ENCODE measurements at places on chromosomes 11 and 22. TPM values are rescaled to one million over a fixed set of nuclear protein-coding genes. Genes with fewer than 3 reads are reported as not detected.

DNA sequence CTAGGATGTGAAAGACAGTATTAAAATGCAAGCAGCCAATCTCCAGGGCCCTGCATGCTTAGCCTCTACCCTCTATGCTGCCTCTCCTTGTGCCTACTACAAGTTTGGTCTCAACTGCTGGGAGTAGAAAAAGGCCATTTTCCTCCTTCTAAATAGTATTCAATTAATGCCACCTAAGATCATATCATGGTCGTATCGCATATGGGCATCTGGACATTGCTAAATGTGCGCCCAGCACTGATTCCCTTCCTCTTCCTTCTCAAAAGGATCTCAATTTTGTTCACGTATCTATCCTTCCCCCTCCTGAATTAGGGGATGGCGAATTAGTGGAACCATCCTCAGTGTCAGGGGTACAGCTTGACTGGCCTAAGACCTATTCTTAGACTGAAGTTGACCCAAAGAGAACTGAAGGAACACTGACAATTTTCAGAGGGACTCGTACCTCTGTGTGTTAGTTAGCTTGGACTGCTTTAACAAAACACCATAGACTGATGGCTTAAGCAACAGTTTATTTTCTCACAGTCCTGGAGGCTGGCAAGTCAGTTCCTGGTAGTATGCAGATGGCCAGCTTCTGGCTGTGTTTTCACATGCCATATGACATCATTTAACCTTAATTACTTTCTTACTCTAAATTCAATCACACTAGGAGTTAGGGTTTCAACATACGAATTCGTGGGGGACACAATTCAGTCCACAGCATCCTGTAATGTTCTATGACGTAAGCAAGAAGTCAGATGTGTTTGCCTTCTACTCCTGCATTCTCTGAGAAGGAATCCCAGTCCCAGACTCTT lies 8.5 kb upstream of the NUP50 start:
- DNase-seq = no peak

- DNase-seq = peak; percentile 4
These were observed 354.6 kb downstream of the DDX10 start for GRCh38 chr11:109019342-109019936.

GRCh38 chr11:104339380-104339831 lies 175.5 kb upstream of the PDGFD start:
- no peak for DNase-seq

DNA sequence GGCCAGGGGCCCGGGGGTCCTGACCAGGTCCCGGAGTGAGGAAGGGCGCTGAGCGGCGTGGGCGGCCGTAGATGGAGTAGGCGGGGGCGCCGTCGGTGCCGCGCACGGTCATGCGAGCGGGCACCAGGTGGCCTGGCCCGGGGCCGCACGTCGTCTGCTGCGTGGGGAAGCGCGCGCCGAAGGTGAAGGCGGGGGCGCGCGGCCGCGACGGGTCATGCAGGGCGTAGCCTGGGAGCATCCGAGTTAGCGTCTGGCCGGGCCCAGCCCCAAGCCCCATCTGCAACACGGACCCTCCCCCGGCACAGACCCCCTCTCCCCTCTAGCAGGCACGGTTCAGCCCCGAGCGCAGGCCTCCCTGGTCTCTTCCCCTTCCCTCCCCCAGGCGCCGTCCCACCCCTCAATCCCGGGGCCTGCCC lies 1.7 kb upstream of the TYMP start:
- DNase-seq = no peak

GRCh38 chr11:74030723-74031676 lies 22.1 kb upstream of the UCP3 start:
- no peak for DNase-seq

DNA sequence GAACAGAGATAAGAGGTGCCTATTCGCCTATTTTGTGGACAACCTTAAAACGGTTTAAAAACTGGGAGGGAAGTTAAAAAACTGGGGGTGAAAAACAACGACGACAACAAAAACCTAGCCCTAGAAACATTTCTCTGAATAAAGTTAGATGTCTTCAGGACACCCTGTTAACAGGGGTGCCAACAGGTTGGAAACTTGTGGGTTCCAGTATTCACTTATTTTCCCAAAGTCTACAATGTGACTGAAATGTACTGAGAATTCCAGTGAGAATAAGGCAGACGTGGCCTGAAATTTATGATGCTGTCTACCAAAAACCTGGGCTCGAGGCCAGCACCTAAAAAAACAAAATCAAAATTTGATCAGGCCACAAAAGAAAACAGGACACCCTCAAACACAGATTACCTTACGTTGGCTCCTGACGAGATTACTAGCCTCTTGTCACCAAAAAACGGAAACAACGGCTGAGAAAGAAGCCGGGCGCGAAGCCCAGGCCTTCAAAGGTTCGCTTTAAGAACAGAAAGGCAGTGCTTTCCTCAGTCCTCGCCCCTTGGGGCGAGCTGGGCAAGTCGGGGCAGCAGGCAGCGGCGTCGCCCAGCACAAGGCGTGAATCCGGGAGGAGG lies 906 bp downstream of the CCDC90B start:
- no peak for DNase-seq

- DNase-seq = no peak
These were observed 98.1 kb downstream of the GAB2 start for GRCh38 chr11:78319453-78319955.

DNA sequence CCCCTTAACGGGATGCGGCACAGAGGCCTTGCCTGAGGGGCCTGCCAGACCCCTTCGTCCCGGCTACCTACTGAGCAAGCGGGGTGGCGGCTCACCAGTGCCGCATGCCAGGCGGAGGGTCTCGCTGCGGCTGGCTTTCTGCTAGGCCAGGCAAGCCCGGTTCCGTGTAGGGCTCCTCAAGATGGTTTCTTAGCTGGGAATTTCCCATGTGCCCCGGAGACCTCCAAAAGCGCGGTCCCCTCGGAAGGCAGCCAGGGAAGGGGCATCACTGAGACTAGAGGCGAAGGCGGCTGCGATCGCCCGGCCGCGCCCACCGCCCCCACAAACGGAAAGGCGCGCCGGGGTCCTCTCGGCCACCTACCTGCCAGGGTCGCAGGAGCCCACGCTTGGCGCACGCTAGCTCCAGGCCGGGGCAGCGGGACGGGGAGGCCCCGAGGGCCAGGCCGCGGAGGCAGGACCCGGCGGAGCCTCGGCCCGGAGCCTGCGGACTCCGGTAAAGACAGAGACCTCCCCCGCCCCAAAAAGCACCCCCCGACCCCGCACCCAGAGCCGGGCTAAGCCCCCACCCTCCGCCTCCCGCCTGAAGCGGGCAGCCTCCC lies 23.8 kb downstream of the MICAL3 start:
- DNase-seq = no peak

- DNase-seq = no peak
These were observed 111.9 kb downstream of the PARVA start for GRCh38 chr11:12489246-12489772.

DNA sequence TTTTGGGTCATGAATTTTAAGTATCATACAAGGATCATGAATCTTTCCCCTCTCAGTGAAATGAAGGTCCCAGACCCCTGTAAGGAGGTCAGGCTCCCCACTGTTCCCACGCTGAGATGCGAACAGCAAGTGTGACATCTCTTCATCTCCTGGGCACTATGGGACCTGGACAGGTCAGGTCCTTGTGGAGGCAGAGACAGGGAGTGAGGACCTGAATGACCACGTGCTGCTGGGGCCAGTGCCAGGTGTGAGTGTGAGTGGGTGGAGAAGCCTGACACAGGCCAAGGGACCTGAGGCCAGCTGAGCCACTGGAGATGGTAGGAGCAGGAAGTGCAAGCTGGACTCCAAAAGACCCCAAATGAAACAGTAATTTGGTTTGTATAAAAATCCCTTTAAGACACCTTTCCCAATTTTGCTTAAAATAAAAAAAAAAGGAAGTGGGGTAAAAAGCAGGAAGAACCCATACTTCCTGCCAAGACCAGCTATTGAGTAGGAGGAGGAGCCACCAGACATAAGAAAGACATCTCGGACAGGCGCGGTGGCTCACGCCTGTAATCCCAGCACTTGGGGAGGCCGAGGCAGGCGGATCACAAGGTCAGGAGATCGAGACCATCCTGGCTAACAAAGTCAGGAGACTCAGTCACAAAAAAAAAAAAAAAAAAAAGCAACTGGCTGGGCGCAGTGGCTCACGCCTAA lies 35.4 kb upstream of the SERPIND1 start:
- DNase-seq = no peak

DNA sequence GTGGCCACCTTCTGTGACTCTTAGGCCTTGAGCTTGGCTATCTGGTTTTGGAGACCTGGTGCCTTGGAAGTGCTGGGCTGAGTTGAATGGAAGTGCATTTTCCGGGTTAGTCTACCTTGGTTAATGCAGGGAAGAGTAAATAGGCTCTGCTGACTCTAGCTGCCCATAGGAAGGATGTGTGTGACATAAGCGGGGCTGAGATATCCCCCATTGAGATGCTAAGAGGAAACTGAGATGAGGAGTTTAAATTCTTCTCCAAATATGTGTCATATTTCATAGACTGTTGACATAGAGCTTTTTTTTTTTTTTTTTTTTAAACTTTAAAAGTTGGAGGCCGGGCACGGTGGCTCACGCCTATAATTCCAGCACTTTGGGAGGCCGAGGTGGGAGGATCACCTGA lies 30.8 kb downstream of the ZNRF3 start:
- no peak for DNase-seq

- DNase-seq = no peak
These were observed 739.8 kb downstream of the OPCML start for GRCh38 chr11:132792341-132793140.

Gene PHF21B
- 8.1 TPM for total RNA-seq

Gene MRPL40
- total RNA-seq = 10.0 TPM

Gene RFPL2
- total RNA-seq = 0.31 TPM

Gene C22orf31
- not detected for total RNA-seq

Gene MYBPC3
- not detected for total RNA-seq
